Activated T-cell treated with anti-CD3 and anti-CD28 coated beads, Interleukin-2, amount 50 U/mL, for 4 hours (primary cell): ENCODE measurements at places on chromosomes 2 and 18. TPM values are rescaled to one million over a fixed set of nuclear protein-coding genes. Genes with fewer than 3 reads are reported as not detected.

GRCh38 chr2:218878926-218879761 is 1.5 kb upstream of the WNT10A start:
- no peak for DNase-seq

GRCh38 chr18:70216788-70217187 is 11.3 kb upstream of the RTTN start:
- no peak for DNase-seq

DNA sequence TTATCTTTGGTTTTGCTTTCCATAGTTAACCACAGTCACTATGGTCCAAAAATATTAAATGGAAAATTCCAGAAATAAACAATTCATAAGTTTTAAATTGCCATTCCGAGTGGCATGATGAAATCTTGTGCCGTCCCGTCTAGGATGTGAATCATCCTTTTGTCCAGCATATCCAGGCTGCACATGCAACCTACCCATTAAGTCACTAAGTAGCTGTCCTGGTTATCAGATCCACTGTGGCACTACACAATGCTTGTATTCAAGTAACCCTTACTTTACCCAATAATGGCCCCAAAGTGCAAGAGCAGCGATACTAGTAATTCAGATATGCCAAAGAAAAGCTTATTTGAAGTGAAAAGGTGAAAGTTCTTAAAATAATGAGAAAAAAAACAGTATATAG is 10.7 kb downstream of the USP34 start:
- DNase-seq, result no peak

DNA sequence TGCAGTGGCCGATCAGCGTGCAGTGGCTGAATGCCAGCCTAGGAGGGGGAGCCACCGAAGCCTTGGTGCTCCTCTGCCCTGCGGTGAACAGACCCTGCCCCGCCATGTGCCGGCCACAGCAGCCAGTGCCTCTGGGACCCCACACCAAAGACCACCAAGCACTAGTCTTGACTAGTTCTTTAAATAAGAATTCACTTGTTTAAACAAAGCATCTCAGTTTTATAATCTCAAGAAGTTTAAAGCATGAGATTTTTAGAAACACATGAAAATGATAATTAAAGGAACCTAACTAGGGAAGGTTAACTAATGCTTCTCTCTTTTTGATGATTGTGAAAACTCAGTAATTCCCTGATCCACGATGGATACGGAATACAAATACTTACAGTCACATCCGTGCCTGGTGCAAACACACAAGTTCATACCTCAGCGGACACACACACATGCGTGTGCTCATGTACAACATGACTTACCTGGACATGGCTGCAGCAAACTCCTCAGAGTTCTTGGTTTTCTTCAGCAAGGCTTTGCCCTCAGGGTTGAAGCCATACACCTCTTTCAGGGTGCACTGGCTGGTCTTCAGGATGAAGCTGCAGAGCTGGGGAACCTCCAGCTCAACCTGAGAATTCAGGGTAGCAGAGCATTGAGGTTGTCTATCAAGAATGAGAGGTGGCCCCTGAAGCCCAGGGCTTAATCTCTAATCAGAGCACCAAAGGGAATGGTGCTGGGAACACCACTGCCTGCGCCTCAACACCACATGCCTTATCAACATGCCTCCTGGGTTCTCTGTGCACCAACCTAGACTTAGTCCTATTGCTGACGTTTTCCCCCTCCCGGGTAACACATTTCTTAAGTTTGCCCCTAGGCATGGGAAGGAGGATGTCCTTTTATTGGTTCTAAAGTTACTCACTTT is 3.1 kb downstream of the APOB start:
- no peak for DNase-seq

DNA sequence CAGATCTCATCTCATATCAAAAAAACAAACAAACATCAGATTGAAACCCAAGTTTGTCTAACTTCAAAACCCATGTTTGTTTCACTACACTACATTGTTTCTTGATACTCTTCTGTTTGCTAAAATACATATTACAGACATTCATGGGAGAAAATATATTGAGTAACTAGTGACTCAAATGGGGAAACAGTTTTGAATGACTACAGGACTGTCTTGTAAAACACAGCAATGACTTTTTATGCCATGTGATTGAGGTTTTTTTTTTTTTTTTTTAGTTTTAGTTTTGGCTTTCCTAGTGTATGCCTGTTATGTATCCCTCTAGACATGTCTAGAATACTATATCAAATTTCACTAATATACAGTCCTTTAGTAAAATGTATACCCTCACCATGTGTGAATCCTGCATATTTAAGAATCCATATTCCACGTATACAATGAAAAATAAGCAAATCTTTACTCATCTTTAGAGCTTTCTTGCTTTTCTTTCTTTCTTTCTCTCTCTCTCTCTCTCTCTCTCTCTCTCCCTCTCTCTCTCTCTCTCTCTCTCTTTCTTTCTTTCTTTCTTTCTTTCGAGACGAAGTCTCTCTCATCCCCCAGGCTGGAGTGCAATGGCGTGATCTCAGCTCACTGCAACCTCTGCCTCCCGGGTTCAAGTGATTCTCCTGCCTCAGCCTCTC is 46.6 kb upstream of the SERTAD2 start:
- no peak for DNase-seq

GRCh38 chr2:124804014-124804940 is 779.2 kb downstream of the CNTNAP5 start:
- no peak for DNase-seq

DNA sequence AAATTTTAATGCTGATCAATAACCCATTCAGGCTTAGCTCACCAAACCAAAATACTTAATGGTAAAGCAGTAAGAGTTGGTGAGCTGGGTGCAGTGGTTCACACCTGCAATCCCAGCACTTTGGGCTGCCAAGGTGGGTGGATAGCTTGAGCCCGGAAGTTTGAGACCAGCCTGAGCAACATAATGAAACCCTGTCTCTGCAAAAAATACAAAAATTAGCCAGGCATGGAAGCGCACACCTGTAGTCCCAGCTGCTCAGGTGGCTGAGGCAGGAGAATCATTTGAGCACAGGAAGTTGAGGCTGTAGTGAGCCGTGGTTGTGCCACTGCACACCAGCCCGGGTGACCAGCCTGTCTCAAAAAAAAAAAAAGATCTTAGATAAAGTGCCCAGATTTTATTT is 35.7 kb upstream of the MPP4 start:
- no peak for DNase-seq

GRCh38 chr2:177731384-177731783 is 338.8 kb downstream of the AGPS start:
- DNase-seq, result no peak

- no peak for DNase-seq
Measured at GRCh38 chr2:41806286-41806685, 241.5 kb upstream of the PKDCC start.

DNA sequence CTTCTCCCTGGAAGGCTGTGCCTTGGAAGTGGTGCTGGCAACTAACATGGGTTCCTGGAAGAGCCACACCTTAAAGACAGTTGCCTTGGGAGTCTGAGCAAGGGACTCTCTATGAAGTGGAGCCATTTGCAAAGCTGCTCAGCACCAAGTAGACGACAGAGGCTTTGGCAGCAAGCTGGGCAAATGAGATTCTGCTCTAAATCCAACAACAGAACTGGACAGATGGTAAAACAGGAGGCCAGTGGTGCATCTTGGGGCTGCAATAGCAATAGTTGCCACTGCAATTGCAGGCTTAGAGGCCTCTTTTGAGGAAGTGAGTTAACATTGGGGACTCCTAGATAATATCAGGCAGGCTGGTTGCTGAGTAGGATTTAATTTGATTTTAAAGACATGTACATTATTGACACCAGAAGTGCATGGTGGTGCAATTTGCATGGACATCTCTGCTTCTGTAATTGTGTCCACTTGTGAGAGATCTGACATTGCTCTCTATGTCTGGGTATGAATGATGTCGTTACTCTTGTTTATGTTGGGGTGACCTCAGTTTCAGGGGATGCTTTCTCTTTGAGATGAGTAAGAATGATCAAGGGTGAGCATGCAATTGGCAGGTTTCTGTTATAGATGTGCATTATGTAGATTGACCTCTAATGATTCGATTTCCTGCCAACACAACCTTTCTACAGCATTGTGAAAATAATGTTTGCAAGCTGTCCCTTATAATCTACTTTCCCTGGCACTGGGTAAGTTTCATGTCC is 568.3 kb upstream of the MEX3C start:
- DNase-seq, result no peak

- DNase-seq, result peak; percentile 33
Measured at GRCh38 chr2:101474731-101475384, at the start of gene RFX8. TSS of gene RFX8 (minus strand) at chr2:101475112. CDS start at chr2:101466848, 8,264 bp downstream.

Gene MC5R
- not detected for total RNA-seq

Gene CD8A
- 36.9 TPM for total RNA-seq

Gene FSHR
- not detected for total RNA-seq

Gene TBR1
- total RNA-seq, result not detected

Gene CRYGD
- total RNA-seq, result not detected
